Bladder microvascular endothelial cell (primary cell): ENCODE measurements at places on chromosomes 5 and 9. TPM values are rescaled to one million over a fixed set of nuclear protein-coding genes. Genes with fewer than 3 reads are reported as not detected.

Gene FCHO2
- 24.0 and 24.5 TPM in 2 replicates for total RNA-seq

Gene FOXD4
- total RNA-seq, result under 0.01 and 0.25 TPM in 2 replicates

Gene KCNV2
- total RNA-seq, result not detected in 2 replicates

Gene UGT3A2
- total RNA-seq, result not detected in 2 replicates

Gene TAF11L11
- not detected in 2 replicates for total RNA-seq

Gene SPATA31D4
- not detected in 2 replicates for total RNA-seq

Gene HMCN2
- total RNA-seq, result 0.19 and 0.32 TPM in 2 replicates

Gene TNFSF8
- total RNA-seq, result not detected in 2 replicates

Gene NLN
- 29.3 and 50.5 TPM in 2 replicates for total RNA-seq

Gene ZNF354C
- total RNA-seq, result 4.4 and 6.7 TPM in 2 replicates

Gene LCN1
- not detected in 2 replicates for total RNA-seq

Gene SLC28A3
- total RNA-seq, result not detected in 2 replicates

Gene GFM2
- 25.9 and 52.1 TPM in 2 replicates for total RNA-seq

Gene GPX3
- total RNA-seq, result 7.3 and 14.5 TPM in 2 replicates

Gene C9orf40
- total RNA-seq, result 3.8 and 8.1 TPM in 2 replicates

Gene FOXD4L4
- total RNA-seq, result 0.38 TPM in 1 of 2 replicates, not detected in the other

Gene SNCAIP
- 30.0 and 75.6 TPM in 2 replicates for total RNA-seq

Gene PLAC8L1
- total RNA-seq, result not detected in 2 replicates

Gene SLC34A3
- total RNA-seq, result not detected in 2 replicates

Gene SPINK6
- total RNA-seq, result not detected in 2 replicates

Gene DIMT1
- 19.3 and 63.7 TPM in 2 replicates for total RNA-seq

Gene ANKS6
- 6.8 and 11.1 TPM in 2 replicates for total RNA-seq

Gene GLRA1
- not detected in 2 replicates for total RNA-seq

Gene TIGD6
- 4.5 and 6.2 TPM in 2 replicates for total RNA-seq

Gene LRRTM2
- 1.2 and 1.6 TPM in 2 replicates for total RNA-seq

Gene PLAA
- total RNA-seq, result 30.9 and 48.8 TPM in 2 replicates

Gene SLCO6A1
- not detected in 2 replicates for total RNA-seq

Gene DPM2
- 6.2 and 14.2 TPM in 2 replicates for total RNA-seq

Gene ANKRD18A
- total RNA-seq, result not detected in 2 replicates

Gene GRIA1
- under 0.01 TPM in 1 of 2 replicates, not detected in the other for total RNA-seq

Gene UGT3A1
- total RNA-seq, result not detected in 2 replicates

Gene PKD2L2
- total RNA-seq, result not detected in 2 replicates

Gene GZMA
- 0.13 TPM in 1 of 2 replicates, not detected in the other for total RNA-seq

Gene SLC6A3
- total RNA-seq, result not detected in 2 replicates

Gene PDE8B
- not detected in 2 replicates for total RNA-seq

Gene CTSV
- total RNA-seq, result 0.76 and 0.97 TPM in 2 replicates

Gene GPR151
- total RNA-seq, result not detected in 2 replicates

Gene S100Z
- total RNA-seq, result not detected in 2 replicates

Gene SPAAR
- 3.4 and 5.8 TPM in 2 replicates for total RNA-seq

Gene IL7R
- 0.97 and 1.9 TPM in 2 replicates for total RNA-seq
